ENCODE measurements at places on chromosomes 5 and 9. TPM values are rescaled to one million over a fixed set of nuclear protein-coding genes. Genes with fewer than 3 reads are reported as not detected.

The NR6A1 gene
- not detected for polyA plus RNA-seq

- DNase-seq, result no peak
These were observed 12.6 kb downstream of the OR13C5 start for GRCh38 chr9:104586496-104587180.

DNA sequence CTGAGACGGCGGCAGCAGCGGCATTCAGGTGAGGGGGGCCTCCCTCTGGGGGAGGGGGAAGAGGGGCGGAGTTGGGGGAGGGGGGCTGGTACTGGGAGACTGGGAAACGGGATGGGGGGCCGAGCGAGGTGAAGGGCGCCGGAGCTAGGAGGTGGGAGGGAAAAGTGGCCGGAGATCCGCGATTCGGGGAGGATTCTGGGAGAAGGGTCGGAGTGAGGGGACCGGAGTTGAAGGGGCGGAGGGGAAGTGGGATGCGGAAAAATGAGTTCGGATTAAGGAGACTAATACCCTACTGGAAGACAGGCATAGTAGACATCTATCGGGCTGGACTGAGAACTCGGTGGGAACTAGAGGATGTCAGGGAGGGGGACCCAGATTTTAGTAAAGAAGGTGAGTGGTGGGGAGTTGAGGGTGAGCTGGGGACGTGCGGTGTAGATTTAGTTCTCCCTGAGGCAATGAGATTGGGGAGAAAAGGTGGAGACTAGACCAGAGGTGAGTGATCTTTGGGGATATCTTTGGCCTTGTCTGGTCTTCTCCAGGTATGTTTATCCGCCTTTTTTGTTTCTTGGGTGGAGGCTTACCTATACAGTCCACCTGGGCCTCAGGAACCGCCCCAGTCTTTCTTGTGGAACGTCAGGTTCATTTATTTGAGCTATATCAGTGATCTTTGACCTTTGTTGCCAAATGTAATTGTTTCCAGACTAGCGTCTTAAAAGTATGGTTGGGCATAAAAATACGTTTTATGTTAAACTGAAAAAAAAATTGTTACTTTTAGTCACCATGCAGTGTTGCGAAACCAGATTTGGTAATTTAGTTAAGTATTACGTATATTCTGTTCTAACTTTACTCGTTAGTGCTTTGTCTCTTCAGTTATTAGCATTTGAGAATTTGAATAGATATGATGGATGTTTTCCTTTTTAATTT, 632 bp downstream of the UBAP1 start:
- peak; percentile 26 for DNase-seq

The LRRC19 gene
- 0.05 TPM for polyA plus RNA-seq

DNA sequence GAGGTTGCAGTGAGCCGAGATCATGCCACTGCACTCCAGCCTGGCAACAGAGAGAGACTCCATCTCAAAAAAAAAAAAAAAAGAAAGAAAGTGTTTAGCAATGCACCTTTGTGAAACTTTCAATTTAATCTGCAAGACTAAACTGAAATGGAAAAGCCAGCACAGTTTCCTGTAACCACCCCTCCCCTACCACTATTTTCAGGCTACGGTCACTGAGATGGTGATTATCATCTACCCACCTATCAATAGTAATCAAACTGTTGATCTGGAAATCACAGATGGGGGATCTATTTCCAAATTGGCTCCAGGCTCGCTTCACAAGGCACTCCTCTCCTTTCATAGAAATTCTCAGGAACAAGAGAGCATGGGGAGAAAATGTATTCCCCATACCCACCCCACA, 30.6 kb upstream of the IL7R start:
- no peak for DNase-seq

GRCh38 chr9:36828611-36829013, 205.5 kb downstream of the PAX5 start:
- DNase-seq, result no peak

- no peak for DNase-seq
These were observed 152.8 kb downstream of the TMEM167A start for GRCh38 chr5:82924226-82925060.

- no peak for DNase-seq
These were observed 67.2 kb upstream of the CD180 start for GRCh38 chr5:67263656-67264408.

The ENHO gene
- not detected for polyA plus RNA-seq

The SUSD3 gene
- polyA plus RNA-seq, result 229 TPM

DNA sequence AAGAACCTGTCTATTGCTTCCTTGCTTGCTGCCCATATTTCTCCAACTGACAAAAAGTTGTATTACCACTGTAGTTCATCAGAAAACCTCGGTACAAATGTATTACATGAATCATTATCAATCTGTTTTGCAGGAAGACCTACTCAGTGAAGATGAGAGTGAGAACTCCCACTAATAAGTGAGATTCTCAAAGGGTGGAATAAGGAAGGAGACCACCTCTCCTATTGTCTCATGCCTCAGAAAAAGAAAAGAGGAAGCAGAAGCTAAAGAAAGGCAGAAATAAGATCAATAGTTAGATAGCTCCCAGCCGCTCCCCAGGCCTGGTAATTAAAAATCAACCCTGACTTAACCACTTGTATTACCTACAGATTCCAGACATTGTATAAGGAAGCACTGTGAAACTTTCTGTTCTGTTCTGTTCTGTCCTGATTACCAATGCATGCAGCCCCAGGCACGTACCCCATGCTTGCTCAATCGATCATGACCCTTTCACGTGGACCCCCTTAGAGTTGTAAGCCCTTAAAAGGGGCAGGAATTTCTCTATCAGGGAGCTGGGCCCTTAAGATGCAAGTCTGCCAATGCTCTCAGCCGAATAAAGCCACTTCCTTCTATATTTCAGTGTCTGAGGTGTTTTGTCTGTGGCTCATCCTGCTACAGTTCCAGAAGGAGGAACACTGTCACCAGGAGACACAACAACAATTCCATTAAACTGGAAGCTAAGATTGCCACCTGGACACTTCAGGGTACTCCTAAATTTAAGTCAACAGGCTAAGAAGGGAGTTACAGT, 152.5 kb upstream of the COX7C start:
- DNase-seq, result no peak

DNA sequence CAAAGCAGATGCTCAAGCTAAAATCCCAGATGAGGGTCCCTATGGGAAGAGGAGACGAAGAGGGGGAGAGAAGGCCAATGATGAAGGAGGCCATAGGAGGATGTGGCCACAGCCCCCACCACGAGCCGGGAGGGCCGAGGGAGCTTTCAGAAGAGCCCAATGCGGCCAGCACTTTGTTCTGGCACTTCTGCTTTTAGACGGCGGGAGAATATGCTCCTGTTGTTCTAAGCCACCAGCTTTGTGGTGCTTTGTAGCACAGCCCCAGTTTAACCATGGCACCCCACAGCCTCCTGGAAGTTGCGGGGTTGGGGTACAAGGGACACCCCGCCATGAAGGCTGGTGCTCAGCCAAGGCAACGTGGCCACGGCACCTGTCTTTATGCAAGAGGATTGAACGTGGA, 33.4 kb downstream of the LPCAT1 start:
- no peak for DNase-seq

The ARL14EPL gene
- polyA plus RNA-seq, result not detected

DNA sequence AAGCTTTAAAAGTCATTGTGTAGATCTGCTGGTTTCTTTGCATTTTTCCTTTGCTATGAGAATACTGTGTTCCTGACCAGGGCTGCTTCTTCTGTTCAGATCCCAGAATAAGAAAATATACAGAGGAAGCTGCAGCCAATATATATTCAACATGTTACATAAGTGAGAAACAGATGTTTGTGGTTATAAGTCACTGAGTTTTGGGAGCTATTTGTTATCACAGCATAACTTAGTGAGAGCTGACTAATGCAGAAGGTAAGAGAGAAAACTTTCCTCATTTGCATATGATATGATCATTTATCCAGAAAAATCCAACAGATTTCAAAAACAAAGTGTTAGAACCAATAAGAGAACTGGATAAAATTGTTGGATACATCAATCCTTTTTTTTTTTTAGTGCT, 136.3 kb upstream of the NR3C1 start:
- no peak for DNase-seq

DNA sequence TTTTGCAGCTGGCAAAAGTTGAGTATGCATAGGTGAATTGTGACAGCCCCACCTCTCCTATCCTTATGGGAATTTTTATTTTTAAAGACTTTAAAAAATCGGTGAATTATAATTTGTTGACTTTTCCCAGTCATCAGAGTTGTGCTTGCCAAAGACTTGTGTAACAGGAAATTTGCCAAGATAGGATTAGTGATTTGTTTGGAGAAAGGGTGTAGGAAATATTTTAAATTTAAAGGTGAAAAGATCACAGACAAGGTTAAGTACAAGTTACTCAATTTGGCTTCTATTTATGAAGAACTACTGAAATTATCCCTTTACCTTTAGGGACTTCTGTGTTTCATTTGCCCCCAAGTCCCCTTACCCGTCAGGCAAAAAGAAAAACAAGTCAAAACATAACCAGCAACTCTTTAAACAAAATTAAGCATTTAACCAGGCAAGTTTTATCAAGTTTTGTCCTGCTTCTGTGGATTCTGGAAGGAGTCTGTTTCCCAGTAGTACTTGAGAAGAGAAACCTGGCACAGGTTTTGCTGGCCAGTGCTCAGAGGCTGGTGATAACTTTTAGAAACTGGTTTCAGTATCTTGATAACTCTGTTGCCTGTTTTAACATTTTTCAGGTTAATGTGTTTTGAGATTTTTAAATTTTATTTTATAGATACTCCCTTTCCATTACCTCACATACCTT, 285.4 kb downstream of the MAST4 start:
- no peak for DNase-seq

DNA sequence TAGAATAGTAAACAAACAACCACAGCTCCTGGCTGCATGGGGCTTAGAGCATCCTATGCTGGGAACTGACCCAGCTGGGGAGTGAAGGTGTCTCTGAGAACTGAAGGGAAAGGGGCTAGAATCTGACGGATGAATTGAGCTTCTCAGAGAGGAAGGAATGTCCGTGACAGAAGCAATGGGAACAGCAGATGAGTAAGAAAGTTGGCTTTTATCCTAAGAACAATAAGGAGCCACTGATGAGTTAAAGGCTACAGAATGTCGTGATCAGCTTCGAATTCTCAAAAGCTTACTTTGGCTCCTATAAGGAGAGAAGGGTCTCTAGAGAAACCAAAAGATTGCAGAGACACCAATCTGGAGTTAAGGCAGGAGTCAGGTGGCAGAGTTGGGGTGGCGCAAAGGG, 52.6 kb downstream of the EBF1 start:
- no peak for DNase-seq

GRCh38 chr5:80177236-80177635, 78.6 kb downstream of the SERINC5 start:
- no peak for DNase-seq

- DNase-seq, result no peak
These were observed 14.5 kb downstream of the SLC27A6 start for GRCh38 chr5:128979761-128980160.

The COL15A1 gene
- polyA plus RNA-seq, result 0.03 TPM

DNA sequence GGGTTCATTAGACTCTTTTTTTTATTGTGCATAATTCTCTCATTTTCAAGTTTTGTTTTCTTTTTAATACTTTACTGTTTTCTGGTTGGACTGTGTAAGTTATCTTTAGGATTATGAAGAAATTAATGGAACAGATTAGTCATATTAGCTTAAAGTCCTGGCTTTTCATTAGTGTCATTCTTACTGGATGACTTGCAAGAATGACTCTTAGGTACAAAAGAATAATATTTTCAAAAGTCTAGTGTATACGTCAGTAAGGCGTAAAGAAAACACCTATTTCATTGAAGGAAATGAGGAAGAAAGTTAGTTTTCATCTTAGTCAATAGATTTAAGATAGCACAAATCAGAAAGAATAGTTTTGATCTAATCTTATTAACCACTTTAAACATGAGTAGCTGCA, 20.4 kb downstream of the UHRF2 start:
- DNase-seq, result peak; percentile 46

The PALM2AKAP2 gene
- 0.11 TPM for polyA plus RNA-seq

GRCh38 chr5:181035991-181036815, 3.9 kb upstream of the BTNL9 start:
- DNase-seq, result no peak

DNA sequence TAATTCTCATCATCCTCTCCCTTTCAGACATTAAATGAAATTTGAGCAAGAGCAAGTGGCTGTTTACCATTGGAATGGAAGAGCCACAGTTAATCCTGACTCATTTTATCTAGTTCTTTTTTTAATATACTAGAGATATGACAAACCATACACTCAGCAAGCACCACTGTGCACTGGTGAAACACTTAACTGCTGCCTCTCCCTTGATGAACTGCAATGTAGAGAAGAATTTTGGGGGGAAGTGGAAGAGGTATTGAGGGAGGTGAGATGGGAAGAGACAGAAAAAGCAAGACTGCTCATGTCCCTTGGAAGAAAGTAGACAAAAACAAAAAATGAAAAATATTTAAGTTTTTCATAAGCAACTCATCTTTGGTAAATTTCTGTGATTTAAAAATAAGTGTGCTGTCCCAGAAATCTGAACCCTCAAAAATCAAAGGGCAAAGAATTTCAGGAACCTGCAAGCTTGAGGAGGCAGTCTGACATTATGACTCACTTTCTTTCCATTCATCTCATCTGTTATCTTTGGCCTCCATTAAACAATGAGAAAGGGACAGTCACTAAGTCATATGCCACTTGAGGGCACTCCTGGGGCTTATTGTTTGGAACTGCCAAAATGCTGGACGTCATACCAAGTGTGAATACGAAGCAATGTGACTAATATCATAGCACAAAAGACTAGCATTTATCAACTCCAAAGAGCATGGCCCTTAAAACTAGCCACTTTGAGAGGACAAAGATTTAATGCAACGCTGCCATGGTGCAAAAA, 566.8 kb upstream of the DMAC1 start:
- DNase-seq, result no peak

DNA sequence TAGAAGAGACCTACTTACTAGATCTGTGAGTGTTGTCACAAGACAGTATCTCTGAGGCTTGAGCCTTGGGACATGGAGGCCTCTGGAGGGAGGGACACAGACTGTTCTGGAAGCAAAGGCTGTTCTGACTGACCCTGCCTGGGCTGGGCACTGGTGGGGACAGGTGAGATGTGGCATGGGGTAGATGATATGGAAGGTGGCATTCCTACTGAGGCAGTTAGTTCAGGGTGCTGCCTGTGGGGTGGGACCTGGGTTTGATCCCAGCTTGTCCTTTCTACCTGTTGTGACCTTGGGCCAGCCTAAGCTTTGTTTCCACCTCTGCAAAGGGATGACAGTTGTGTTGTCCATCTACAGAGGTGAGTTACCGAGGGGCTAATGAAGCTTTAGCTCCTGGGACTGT, 140.2 kb downstream of the C9orf50 start:
- DNase-seq, result no peak

The TSTD2 gene
- 5.5 TPM for polyA plus RNA-seq

DNA sequence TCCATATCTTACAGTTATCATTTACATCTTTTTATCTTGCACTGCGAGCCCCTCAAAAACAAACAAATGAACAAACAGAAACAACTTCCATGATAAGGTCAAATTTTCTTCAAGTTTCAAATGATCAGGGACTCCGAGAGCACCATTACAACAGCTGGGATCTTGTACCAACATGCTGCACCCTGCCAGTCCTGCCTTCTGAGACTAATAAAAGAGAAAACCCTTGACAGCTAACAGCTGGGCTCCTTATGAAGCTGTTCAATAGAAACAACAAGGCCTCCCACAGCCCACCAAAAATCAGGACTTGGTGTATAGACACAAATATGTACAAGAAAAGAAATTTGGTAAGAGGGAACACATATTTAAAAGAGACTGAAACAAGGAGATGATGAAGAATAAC, 985.3 kb upstream of the DMAC1 start:
- no peak for DNase-seq

The PCDH1 gene
- 2.6 TPM for polyA plus RNA-seq

The LCN15 gene
- not detected for polyA plus RNA-seq

- DNase-seq, result no peak
These were observed 642.5 kb upstream of the SGCD start for GRCh38 chr5:155684417-155684816.

The BSPRY gene
- 0.47 TPM for polyA plus RNA-seq

All from CD4-positive, CD25-positive, alpha-beta regulatory T cell (primary cell).